ENCODE measurements at places on chromosomes 7 and 10.

GRCh38 chr10:98028168-98028770 is 2.2 kb downstream of the CRTAC1 start:
- peak; percentile 23 for DNase-seq

DNA sequence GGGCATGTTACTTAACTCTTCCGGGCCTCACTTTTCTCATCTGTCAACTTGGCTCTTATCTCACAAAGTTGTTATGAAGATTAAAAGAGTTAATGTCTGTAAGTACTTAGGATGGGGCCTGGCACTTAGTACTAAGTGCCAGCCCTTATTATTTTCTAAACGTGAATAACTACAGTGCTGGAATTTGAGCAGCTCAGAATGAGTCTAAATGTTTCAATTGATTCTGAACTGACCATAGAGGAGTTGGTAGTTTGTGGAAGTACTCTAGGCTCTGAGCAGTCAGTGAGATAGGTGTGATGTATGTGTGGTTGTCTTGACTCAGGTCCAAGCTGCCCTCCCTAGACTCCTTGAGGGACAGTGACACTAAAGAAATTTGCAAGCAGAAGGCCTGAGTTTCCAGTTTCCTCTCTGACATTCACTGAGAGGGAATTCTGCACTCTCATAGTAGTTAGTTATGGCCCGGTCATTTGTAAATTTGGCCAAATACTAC is 18.5 kb upstream of the JAZF1 start:
- no peak for DNase-seq

DNA sequence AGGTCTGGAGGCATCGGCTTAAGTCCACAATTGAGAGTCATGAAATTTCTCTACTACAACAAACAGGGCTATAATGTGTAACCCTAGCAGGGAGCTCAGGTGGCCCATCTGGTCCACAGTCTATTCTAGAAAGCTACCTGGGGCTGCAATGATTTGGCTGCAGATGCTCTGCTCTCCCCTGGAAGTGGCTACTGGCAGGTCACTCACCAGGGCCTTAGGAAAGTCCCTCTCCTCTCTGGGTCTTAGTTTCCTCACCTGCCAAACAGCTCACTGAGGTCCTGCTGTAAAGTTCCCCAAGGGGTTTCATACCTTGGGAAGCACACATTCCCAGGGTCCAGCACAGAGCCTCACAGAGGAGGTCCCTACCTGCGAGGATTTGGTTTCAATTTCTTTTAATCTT is 2.5 kb downstream of the IGFBP3 start:
- no peak for DNase-seq

DNA sequence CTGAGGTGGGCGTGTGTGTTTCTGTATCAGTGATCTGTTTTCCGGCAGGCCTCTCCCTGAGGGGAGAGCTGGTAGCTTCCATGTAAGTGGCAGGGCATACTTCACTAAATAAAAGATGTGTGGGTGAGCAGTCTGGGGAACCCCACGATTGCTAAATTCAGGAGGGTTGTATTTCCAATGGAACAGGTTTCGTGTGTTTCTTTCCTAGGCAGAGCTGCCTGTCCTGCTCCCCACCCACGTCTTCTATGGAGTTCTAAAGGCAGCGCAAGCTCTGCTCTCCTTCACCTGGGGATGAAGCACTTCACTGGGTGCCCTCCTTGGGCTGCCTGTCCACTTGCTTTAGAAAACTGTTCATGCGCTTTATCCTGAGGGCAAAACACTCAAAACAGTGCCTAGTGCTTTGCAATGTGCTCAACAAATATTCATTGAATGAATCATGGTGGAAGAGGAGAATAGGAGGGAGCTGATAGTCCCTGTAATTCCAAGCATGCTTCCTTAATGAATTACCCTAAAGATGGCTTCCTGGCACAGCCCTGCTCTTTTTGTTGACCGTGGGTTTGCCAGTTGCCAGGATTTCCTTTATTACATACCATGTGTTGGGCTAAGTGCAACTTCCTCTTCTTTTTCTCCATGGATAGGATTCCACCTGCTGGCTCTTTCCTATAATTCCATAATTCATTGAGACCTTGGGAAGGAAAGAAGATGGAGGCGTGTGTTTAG is 50.6 kb upstream of the SRPK2 start:
- no peak for DNase-seq

DNA sequence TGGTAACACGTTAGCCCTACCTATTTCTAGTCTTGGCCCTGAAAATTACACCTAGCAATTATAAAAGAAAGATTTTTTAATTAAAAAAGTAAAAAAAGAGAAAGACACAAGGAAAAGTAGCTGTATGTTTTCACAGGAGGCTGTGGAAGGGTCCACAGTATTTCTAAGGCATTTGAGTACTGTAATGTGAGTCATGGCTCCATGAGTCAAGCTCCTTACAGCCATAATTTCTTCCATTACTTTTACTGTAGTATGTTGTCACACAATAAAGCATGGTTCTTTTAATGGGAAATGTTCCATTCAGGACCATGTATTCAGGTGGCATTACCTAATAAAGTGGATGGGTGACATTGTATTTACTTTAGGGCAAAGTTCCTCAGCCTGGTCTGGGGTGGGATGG is 113.4 kb downstream of the GPR37 start:
- DNase-seq = no peak

GRCh38 chr7:38727184-38727940 is 96.2 kb upstream of the AMPH start:
- no peak for DNase-seq

DNA sequence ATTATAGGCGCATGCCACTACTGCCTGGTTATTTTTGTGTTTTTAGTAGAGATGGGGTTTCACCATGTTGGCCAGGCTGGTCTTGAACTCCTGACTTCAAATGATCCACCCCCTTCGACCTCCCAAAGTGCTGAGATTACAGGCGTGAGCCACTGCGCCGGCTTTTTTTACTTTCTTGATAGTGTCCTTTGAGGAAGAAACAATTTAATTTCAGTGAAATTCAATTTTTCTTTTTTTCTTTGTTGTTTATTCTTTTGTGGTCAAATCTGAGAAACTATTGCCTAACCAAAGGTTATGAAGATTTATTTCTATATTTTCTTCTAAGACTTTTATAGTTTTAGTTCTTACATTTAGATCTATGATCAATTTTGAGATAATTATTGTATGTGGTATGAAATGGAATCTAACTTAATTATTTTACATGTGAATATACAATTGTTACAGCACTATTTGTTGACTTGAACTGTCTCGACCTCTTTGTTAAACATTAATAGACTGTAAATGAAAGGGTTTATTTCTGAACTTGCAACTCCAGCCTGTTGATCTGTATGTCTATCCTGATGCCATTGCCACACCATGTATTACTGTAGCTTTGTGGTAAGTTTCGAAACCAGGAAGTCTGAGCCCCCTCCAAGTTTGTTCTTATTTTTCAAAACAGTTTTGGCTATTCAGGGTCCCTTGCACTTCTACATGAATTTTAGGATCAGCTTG is 19.8 kb upstream of the RASSF4 start:
- no peak for DNase-seq

DNA sequence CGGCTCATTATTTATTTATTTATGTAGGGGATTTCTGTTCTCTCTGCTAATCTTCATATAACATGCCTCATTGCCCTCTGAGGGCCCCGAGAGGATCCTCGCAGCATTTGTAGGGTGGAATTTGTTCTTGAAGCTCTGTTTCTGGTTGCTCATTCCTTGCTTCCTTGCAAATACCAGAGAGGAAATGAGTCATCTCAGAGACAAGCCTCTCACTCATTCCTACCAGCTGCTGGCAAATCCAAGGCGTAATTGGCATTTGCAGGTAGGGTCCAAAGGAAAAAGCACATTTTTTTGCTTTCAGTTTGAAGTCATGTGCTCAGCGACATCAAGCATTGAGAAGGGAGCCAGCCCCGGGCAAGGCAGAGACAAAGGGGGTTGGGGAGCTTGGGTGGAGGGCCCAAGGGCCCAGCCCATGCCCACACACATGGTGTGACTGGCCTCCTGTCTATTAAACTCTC is 501.6 kb downstream of the GALNT17 start:
- DNase-seq = no peak

DNA sequence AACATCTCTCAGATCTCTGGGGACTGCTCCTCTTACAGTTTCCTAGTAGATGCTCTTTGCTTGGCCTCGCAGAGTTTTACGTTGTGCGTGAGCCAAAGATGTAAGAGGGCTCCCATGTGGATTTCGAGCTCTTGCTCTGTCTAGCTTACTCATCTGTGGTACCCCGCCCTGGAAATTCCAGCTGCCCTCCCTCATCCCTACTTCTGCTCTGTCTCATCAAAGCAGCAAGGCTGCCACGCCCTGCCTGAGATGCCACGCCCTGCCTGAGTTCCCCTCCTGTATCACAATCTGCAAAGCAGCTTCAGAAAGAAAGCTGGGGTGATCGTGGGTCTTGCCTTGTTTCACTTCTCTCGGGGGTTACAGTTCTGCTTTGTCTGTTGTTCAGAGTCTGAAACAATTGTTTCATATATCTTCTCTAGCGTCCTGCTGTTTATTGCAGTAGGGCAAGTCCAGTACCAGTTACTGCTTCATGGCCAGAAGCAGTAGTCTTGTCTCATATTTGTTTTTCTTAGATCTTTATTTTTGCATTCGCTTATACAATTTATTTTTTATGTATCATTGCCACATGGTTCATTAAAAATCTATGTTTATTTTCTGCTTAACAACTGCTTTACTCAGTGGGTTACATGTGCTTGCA is 36.1 kb upstream of the CCNY start:
- DNase-seq = no peak

DNA sequence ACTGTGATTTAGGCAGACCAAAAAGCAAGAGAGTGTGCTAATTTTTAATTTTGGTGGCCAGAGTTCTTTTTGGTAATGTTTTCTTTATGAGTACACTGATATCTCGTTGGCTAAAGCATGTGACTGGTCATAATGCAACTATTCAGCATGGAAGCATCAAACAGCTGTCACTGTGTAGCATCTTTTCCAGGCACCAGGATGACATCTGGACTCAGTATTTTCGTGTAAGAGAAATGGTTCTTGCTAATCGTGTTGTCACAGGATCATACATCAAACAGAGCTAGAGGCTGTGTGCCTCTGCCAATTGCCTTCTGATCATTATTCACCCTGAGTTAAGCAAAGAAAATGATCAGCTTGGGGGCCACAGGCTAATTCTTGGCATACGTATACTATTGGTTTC is 118.9 kb downstream of the SND1 start:
- DNase-seq = no peak

GRCh38 chr7:64787295-64787694 is 6.9 kb upstream of the ZNF138 start:
- DNase-seq = no peak

GRCh38 chr7:128415217-128415785 is 5.5 kb upstream of the IMPDH1 start:
- no peak for DNase-seq

GRCh38 chr7:80781561-80781979 is 137.3 kb downstream of the SEMA3C start:
- no peak for DNase-seq

GRCh38 chr10:84607523-84607922 is 279.1 kb downstream of the CCSER2 start:
- no peak for DNase-seq

GRCh38 chr7:33722383-33723101 is 182.8 kb upstream of the BMPER start:
- no peak for DNase-seq

DNA sequence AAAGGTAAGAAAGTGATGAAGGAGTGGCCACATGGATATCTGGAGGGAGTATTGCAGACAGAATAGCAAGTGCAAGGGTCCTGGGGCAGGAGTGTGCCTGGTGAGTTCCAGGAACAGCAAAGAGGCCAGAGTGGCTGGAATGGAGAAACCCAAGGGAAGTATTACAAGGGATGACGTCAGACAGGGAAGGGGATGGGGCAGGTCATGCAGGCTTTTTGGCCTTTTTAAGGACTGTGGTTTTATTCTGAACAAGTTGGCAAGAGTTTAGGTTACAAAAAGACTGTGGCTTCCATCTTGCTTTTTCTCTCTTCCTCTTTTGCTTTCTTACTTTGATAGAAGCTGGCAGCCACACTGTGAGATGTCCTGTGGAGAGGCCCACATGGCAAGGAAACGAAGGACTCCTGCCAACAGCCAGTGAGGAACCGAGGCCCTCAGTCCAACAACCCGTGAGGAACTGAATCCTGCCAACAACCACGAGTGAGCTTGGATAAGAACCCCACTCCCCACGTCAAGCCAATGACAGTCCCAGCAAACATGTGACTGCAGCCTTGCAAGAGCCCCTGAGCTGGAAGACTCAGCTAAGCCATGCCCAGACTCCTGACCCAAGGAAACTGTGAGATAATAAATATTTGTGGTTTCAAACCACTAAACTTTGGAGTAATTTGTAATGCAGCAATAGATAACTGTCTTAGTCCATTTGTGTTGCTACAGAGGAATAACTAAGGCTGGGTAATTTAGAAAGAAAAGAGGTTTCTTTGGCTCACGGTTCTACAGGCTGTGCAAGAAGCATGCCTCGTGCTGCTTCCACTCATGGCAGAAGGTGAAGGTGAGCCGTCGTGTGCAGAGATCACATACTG is 19.8 kb upstream of the KDM7A start:
- no peak for DNase-seq

GRCh38 chr10:28180654-28181053 is 122.2 kb downstream of the MPP7 start:
- no peak for DNase-seq

GRCh38 chr10:98892523-98892922 is 343.1 kb downstream of the HPSE2 start:
- DNase-seq = no peak

DNA sequence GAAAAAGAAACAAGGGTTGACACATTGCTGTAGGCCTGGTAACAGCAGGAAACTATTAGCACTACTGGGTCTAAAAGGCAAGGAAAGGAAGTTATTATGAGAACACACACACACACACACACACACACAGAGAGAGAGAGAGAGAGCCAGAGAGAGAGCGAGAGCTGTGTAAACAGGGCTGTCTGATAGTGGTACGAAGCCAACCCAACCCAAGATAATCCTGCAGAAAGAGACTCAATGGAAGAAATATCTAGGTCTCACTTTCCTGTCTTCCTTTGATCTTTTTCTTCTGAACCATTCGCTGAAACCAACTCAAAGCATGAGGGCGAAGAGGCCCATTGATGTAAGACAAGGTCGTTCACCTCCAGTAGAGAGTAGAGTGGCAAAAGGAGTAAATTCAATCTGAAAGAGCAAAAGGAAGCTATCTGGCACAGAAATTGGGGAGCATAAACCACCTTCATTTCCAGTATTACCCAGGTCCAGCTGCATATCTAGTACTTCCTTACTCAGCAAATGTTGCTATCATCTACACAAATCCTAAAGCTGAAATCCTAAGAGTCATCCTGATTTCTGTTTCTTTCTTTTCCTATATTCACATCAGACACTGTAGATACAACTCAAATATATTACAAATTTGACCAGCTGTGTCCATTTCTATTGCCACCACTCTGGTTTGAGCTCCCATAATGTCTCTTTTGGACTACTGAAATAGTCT is 110.2 kb downstream of the TMEM26 start:
- DNase-seq = no peak

DNA sequence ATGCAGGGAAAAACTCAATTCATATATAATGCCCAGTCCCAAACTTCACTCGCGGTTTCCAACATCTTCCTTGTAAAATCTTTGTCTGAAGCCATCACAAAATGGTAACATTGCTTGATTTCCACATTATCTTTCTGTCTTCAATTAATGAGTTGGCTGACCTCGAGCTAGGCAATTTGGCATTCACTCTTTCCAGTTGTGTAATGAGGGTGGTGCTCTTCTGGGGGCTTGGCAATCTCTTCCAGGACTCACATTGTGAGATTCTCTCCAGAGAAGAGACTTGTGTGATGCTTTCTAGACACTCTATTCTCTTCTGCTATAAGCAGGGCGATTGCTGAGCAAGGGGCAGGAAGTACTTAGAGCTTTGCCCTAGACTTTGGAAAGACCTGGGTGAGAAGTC is 179.5 kb downstream of the JCAD start:
- DNase-seq = no peak

Data from stimulated activated CD4-positive, alpha-beta T cell treated with anti-CD3 and anti-CD28 coated beads, TNF-alpha, amount 100 ng/mL, for 1 hour (primary cell).